Mesothelial cell of epicardium (in vitro differentiated cells): ENCODE measurements at places on chromosomes 5 and 9.

DNA sequence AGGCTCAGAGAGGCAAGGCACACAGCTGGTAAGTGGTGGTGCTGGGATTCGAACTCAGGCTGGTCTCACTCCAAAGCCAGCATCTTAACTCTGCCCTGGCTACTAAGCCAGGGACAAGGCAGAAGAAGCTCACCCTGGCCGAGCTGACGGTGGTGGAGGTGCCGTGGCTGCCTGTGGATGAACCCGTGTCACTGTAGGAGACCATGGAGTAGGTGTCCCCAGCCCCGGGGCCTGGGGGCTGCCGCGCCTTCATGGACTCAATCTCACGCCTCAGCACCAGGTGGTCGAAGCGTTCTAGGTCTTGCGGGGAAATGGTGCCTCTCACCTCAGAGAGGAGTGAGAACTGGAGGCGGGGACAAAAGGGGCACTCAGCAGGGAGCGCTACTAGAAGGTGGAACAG lies 35.4 kb upstream of the AKNA start:
- DNase-seq: no peak

GRCh38 chr9:115034801-115035200 lies 83.2 kb downstream of the TNC start:
- DNase-seq: no peak

- DNase-seq: no peak
These were observed 44.0 kb downstream of the VAV2 start for GRCh38 chr9:133948131-133948530.

DNA sequence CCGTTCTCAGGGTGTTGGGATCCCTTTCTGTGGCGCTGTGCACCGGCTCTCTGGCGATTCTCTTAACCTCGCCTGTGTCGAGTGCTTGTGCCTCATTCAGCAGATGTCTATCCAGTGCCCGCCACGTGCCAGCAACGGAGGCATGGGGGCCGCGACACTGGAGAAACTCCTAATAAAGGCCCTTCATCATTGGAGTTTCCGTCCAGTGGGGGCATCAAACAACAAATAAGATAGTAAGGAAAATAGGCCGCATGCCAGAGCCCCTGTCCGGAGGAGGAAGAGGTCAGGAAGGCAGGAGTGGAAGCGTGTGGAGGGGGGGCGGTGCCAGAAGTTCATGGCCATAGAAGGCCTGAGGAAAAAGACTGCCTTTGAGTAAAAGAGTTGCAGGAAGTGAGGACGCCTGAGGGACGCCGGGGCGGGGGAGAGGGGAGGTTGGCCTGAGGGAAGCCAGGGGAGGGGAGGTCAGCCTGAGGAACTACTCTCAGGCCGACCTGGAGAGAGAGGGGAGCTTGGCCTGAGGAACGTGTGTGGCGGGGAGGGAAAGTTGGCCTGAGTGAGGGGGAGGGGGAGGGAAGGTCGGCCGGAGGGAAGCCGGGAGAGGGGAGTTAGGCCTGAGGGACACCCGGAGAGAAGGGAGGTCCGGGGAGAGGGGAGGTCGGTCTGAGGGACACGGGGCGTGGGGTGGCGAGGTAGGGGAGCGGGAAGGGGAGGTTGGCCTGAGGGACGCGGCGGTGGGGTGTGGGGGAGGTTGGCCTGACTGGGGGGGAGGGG lies 82.2 kb downstream of the CACNA1B start:
- DNase-seq: no peak

- no peak for DNase-seq
These were observed 375.0 kb upstream of the RFX3 start for GRCh38 chr9:3900673-3901318.
